Activated CD4-positive, alpha-beta T cell treated with anti-CD3 and anti-CD28 coated beads, Interleukin-2, amount 10 ng/mL, durations not matched to agents 7 days and 5 days (primary cell): ENCODE measurements at places on chromosomes 1 and 21. TPM values are rescaled to one million over a fixed set of nuclear protein-coding genes. Genes with fewer than 3 reads are reported as not detected.

Gene TCEA3
- 18.3 TPM for total RNA-seq

DNA sequence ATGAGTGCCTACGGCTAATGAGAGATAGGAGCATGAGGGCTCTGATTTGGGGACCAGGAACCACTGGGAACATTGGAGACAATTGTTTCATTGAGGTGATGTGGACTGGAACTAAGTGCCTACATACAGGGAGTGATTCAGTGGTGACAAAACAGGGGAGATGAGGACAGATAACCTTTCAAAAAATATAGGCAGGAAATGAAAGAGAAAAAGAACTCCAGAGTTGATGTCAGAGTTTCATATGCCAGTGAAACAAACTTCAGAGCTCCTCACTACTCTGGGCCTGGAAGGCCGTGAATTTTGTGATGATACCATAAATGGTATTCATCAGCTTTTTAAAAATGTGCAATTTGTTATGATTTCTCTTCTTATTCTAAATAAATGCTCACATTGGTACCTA lies 39.3 kb downstream of the FASLG start:
- H3K27ac ChIP-seq = peak overlapping the region; percentile 93
- no peaks in the 10 kb centered on the region for H3K36me3 ChIP-seq
- DNase-seq = no peak
- peaks cover 4% of the 10 kb centered on the region for H3K27me3 ChIP-seq

- peak overlapping the region; percentile 14 for H3K27ac ChIP-seq
- H3K4me1 ChIP-seq = peaks cover 40% of the 10 kb centered on the region
- H3K36me3 ChIP-seq = peaks cover 5% of the 10 kb centered on the region
- no peaks in the 10 kb centered on the region for H3K27me3 ChIP-seq
Measured at GRCh38 chr1:6350416-6351088, 43.0 kb downstream of the ACOT7 start.

Gene C1orf94
- not detected for total RNA-seq

- no peaks in the 10 kb centered on the region for H3K36me3 ChIP-seq
- peaks cover 1% of the 10 kb centered on the region for H3K4me1 ChIP-seq
Measured at GRCh38 chr1:21205416-21205815, 28.7 kb upstream of the EIF4G3 start.

- H3K36me3 ChIP-seq = peaks cover 22% of the 10 kb centered on the region
- no peaks in the 10 kb centered on the region for H3K27me3 ChIP-seq
- DNase-seq = no peak
- peaks cover 44% of the 10 kb centered on the region for H3K4me1 ChIP-seq
- no peak overlapping the region for H3K4me3 ChIP-seq
Measured at GRCh38 chr1:19488136-19488535, 2.8 kb upstream of the CAPZB start.

DNA sequence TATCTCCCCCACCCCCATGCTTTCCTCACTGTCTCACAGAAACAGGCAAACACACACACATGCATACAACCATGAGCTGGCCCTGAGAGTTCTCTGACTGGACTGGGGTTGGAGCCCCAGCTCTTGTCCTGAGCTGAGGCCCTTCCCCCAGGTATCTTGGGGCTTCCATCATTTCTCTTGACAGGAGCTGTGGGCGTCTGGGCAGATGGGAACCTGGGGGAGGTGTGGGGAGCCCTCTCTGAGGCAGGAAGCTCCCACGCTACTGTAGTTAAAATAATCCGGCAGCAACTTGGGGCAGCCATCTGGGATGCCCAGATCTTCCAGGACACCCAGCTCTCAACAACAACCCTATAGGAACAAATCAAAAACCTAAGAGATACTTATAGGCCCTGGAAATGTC lies 2.7 kb upstream of the KIF21B start:
- peaks cover 46% of the 10 kb centered on the region for H3K4me1 ChIP-seq
- DNase-seq = no peak
- no peak overlapping the region for H3K27ac ChIP-seq
- H3K27me3 ChIP-seq = no peaks in the 10 kb centered on the region

DNA sequence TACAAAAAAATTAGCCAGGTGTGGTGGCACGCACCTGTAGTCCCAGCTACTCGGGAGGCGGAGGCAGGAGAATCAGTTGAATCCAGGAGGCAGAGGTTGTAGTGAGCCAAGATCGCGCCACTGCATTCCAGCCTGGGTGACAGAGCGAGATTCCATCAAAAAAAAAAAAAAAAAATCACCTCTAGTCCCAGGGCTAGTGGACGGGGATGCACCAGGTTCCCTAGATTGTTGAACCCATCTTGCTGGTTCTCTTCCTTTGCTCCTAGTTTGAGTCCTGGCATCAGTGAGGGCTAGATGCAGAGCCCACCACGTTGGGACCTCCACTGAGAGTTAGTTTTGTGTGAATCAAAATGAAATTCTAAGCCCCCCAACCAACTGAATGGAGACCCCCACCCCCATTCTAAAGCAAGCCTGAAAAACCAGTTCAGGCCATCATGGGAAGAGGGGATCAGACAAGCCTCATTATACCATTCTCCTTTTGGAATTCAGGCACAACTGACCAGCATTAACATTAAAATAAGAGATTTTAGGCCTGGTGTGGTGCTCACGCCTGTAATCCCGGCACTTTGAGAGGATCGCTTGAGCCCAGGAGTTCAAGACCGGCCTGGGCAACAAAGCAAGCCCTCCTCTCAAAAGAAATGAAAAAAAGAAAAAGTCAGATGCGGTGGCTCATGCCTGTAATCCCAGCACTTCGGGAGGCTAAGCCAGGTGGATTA lies 17.9 kb upstream of the L1TD1 start:
- DNase-seq = no peak
- no peak overlapping the region for H3K4me3 ChIP-seq

Gene ETNK2
- total RNA-seq = not detected

DNA sequence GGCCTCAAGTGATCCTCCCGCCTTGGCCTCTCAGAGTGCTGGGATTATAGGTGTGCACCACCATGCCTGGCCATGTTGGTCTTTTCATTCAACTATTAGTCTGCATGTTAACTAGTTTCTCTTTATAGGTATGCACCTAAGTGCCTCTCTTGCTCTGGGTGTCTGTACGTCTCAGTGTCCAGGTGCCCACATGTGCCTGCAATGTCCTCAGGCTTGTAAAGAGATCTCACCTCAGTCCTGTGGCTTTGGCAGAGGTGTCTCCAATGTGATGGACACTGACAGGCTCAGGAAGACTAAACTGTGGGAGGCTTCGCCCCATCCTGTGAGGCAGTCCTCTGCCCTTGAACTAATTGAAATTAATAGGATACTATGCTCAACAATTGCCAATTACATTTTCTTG lies 526.3 kb downstream of the PTPRU start:
- DNase-seq = no peak
- no peak overlapping the region for H3K27ac ChIP-seq
- H3K4me1 ChIP-seq = no peaks in the 10 kb centered on the region

Gene FMN2
- not detected for total RNA-seq

- no peak for DNase-seq
- H3K36me3 ChIP-seq = no peaks in the 10 kb centered on the region
- H3K4me1 ChIP-seq = no peaks in the 10 kb centered on the region
- H3K27me3 ChIP-seq = no peaks in the 10 kb centered on the region
- H3K4me3 ChIP-seq = no peak overlapping the region
Measured at GRCh38 chr1:57072401-57073110, 106.7 kb upstream of the C8B start.

GRCh38 chr1:197356723-197357533 lies 88.9 kb downstream of the CRB1 start:
- H3K4me3 ChIP-seq = no peak overlapping the region
- H3K36me3 ChIP-seq = no peaks in the 10 kb centered on the region
- peak; percentile 37 for DNase-seq
- no peaks in the 10 kb centered on the region for H3K4me1 ChIP-seq
- H3K27ac ChIP-seq = no peak overlapping the region
- H3K27me3 ChIP-seq = no peaks in the 10 kb centered on the region

DNA sequence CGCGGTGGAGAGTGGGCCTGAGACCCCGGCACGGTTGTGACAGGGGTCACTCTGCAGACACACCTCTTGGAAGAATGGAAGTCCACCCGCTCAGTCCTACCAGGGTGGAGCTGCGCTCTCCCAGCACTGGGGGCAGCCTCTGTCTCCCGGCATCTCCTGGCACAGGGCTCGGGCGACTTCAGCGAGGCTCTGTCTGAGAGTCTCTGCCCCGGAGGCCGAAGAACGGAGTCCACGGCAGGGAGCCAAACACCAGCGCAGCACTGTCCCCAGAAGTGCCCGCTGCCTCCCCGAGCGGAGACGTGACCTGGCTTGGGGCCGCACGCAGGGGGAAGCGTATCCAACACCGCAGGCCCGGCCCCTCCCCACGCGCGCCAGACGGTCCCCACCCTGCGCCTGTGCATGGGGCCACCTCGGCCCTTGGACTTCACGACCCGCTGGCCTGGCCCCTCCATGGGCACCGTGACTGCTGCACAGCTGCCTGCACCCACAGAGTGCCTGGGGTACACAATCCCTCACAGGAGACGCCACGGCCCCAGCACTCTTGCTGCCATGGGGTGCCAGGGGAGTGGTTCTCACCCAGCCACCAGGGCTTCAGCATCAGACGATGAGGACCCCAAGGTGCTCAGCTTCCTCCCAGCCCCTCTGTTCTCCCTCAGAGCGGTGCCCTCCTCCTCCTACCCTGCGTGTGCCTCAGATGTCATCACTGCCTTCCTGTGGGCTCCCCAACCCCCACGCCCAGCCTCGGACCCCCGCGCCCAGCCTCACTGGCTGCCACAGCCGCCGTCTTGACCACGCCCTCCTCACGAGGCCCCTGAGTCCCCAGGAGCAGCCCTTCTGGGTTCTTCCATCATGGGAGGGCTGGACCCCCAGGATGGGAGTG lies 14.9 kb upstream of the RNF223 start:
- no peak overlapping the region for H3K27ac ChIP-seq
- peaks cover 3% of the 10 kb centered on the region for H3K36me3 ChIP-seq
- H3K27me3 ChIP-seq = no peaks in the 10 kb centered on the region
- no peaks in the 10 kb centered on the region for H3K4me1 ChIP-seq
- no peak for DNase-seq
- no peak overlapping the region for H3K4me3 ChIP-seq

DNA sequence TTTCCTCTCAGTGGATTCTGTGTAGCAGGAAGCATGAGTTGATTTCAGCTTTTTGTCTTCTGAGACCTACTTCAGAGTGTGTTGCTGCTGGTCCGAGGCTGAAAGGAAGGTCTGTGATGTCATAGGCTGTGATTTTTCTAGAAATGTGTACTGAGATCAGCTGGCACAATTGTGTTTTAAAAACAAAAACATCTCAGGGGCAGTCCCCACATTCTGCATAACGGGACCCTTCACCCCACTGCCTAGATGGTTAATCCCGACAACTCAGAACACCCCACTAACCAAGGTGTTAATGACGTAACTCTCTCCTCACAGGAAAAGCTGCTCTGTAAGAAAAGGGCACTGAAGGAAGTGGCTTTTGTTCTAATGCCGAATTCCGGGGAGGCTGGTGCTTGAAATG lies 59.8 kb upstream of the PPP2R5A start:
- H3K4me1 ChIP-seq = peaks cover 28% of the 10 kb centered on the region
- H3K4me3 ChIP-seq = no peak overlapping the region
- H3K27ac ChIP-seq = peak overlapping the region; percentile 58

DNA sequence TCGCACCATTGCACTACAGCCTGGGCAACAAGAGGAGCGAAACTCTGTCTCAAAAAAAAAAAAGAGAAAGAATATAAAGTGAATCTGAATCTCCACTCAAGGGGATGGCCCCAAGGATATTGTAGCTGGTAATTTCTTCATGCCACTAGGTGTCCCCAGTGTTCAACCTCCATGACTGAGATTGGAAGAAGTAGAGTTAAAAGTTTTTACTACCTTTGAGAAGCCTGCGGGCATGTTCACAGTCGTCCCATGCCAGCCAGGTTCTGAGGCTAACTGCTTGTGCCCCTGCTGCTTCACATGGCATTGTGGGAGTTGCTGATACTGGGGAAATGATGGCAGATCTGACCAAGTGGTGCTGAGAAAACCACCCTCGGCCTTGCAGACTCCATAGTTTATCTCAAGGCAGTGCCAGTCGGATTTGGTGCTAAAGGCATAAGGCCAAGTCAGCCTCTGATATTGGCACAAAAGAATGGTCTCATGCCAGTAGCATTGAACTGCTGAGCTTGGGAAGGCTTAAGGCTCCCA lies 10.8 kb upstream of the SHISA4 start:
- H3K4me1 ChIP-seq = no peaks in the 10 kb centered on the region
- peaks cover 28% of the 10 kb centered on the region for H3K36me3 ChIP-seq
- H3K27ac ChIP-seq = peak overlapping the region; percentile 33
- H3K27me3 ChIP-seq = no peaks in the 10 kb centered on the region
- no peak overlapping the region for H3K4me3 ChIP-seq

DNA sequence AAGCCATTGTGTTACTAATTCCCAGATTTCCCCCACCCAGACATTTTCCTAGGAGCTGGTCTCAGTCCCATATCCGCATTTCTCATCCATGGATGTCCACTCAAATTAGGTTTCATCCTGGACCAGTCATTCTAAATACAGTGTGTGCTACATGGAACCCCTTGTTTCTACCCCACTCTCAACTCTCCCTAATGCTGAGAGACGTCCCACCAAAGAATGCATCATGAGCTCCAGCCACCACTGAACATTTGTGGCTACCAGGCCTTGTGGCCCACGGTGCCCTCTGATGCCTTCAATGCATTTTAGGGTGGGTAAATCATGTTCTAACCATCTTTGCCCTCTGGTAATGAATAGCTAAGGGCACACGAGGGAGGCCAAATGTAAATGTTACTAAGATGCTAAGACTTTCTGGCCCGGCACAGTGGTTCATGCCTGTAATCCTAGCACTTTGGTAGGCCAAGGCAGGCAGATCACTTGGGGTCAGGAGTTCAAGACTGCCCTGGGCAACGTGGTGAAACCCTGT lies 13.3 kb upstream of the RAB42 start:
- H3K36me3 ChIP-seq = peaks cover 50% of the 10 kb centered on the region
- no peak for DNase-seq
- no peak overlapping the region for H3K4me3 ChIP-seq
- no peaks in the 10 kb centered on the region for H3K27me3 ChIP-seq

DNA sequence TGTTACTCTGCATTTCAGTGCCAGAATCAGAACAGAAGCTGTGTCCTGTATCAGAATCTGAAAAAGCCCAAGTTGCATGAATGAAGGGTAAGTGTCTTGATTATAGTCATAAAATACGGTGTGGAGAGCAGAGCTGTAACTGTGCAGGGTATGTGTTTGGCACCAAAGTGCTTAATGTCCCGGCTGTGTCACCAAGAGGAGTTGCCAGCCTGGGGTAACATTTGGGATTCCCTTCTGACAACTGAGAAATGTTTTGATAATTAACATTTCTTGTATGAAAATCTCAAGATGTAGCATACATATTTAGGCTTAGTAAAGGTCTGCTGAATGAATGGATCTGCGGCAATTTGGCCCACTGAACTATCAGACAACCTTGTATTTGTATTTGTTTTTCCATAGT lies 33.3 kb downstream of the AKNAD1 start:
- H3K27ac ChIP-seq = no peak overlapping the region
- H3K4me3 ChIP-seq = no peak overlapping the region
- peaks cover 7% of the 10 kb centered on the region for H3K27me3 ChIP-seq
- no peak for DNase-seq

DNA sequence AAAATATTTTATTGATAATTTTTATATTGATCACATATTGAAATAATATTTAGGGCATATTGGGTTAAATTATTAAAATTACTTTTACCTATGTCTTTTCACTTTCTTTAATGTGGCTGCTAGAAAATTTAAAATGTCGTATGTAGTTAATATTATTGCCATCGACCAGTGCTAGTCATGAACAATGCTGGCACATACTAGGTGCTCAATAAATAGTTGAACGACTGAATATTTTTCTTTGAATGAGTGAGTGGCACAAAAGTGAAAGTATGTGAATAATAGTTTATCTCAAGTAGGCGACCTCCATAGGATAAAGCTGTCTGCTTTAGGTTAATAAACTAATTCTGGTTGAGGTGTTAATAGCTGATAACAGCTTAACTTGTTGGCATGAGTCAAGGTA lies 150.8 kb upstream of the FGGY start:
- H3K27me3 ChIP-seq = no peaks in the 10 kb centered on the region
- no peak for DNase-seq
- peak overlapping the region; percentile 80 for H3K27ac ChIP-seq
- no peaks in the 10 kb centered on the region for H3K36me3 ChIP-seq
